ENCODE measurements at places on chromosomes 6 and 20. TPM values are rescaled to one million over a fixed set of nuclear protein-coding genes. Genes with fewer than 3 reads are reported as not detected.

- DNase-seq: no peak
These were observed 8.3 kb upstream of the HM13 start for GRCh38 chr20:31505903-31506302.

GRCh38 chr6:90079560-90080490 lies 185.6 kb downstream of the GJA10 start:
- DNase-seq: no peak

- no peak for DNase-seq
These were observed 7.2 kb upstream of the ABHD12 start for GRCh38 chr20:25397821-25398220.

DNA sequence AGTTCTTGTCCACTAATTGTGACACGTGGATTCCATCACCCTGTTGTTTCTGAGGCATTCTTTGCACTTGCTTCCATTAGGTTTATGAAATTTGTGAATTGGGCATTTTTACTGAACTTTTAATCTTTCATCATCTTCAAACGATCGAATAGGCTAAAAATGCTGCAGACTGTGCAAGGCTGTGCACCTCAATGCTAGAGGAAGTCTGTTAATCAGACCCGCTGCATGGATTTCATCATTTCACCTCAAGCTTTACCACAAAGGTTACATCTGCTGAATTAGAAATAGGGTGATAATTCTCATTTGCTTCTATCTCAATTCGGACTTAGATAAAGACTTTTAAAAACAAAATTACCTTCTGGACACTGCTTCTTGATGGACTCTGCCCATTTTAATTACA lies 27.8 kb upstream of the F13A1 start:
- DNase-seq: no peak

GRCh38 chr20:23702021-23702420 lies 13.2 kb upstream of the CST4 start:
- no peak for DNase-seq

DNA sequence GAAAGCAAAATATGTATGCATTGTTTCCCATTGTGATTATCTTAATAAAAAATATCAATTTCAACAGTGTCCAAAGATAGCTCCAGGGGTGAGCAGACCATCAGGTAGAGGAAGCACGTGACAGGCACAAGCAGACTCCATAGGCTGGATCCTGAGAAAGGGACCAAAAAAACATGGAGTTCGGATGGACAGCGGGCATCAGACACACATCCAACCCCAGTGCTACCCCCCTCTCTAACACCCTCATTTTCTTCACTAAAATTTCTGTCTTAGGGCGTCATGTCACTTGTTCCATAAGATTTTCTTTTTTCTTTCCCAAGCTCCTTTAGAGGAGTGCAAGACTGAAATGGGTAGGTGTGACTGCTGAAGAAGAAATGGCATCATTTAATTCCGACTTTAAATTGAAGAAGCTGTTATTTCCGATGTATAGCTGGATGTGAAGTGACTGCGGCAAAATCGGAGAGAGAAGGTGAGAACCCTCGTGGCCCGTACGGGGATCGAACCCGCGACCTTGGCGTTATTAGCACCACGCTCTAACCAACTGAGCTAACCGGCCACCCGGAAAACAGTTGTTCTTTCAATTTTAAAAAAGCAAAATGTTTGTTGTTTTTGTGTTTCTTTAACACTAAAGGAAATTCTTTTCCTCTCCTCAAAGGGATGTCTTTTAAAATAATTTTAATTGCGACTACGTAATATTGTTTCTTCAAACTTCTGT lies 10.3 kb upstream of the PRSS16 start:
- no peak for DNase-seq

MBOAT1 gene
- 25.0 TPM for total RNA-seq

DNA sequence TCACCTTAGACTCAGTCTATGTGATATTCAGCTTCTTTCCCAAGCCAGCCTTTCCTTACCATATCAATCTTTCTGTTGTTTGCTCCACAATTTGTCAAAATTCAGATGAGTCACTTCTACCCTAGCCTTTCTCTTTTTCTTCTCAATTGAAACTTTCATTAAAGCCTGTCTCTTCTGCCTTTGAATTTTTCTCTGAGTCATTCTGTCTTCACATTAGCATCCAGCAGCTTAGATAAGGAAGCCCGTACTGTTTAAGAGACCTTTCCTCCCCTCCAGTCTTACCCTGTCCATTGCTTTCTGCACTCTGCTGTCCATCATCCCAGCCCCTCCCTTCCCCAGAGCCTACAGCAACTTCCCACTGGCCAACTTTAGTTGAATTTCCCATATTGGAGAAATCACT lies 34.9 kb upstream of the RALGAPA2 start:
- no peak for DNase-seq

- no peak for DNase-seq
These were observed 2.2 kb downstream of the HMGA1 start for GRCh38 chr6:34238585-34239499.

DNA sequence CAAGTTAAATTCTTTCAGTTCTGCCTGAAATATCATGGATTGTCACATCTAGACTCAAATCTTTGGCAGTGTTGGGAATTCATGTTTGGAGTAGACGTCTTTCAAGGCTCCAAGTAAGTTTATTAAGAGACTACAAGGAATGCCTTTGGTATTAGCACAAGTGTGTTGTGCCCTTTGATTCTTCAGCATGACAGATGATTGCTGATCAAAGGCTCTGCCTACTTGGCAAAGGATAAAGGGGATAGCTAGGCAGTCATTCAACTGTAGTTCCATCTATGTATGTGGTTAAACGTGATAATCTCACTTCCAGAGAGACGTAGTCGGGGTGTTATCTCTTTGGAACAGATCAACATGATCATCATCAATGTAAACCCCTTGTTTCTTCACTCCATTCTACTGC lies 86.2 kb downstream of the SPTLC3 start:
- DNase-seq: no peak

LTA gene
- total RNA-seq: not detected

NHLRC1 gene
- 4.1 TPM for total RNA-seq

- no peak for DNase-seq
These were observed 76.4 kb downstream of the HMGN3 start for GRCh38 chr6:79157961-79158644.

- DNase-seq: no peak
These were observed 49.7 kb upstream of the CITED2 start for GRCh38 chr6:139423971-139424667.

GRCh38 chr6:74152096-74152675 lies 456.2 kb downstream of the CD109 start:
- DNase-seq: no peak

DNA sequence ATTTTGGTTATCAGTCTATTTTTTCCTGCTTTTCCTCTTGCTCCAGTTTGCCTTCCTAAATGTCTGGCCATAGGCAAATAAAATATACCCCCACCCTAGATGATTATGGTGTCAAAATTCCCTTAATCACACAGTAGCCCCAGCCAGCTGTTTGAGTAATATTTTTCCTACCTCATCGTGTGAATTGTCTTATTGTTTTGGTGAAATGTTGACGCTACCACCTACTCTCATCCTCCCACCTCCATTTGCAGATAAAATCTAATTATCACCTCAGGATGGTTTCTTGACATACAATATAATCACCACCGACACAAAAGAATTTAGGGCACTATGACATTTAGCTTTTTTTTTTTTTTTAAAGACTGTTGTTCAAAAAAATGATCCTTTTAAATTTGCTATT lies 44.1 kb upstream of the FUCA2 start:
- DNase-seq: no peak

RPP21 gene
- total RNA-seq: 48.3 TPM

NNAT gene
- 0.52 TPM for total RNA-seq

SLC17A2 gene
- not detected for total RNA-seq

DNA sequence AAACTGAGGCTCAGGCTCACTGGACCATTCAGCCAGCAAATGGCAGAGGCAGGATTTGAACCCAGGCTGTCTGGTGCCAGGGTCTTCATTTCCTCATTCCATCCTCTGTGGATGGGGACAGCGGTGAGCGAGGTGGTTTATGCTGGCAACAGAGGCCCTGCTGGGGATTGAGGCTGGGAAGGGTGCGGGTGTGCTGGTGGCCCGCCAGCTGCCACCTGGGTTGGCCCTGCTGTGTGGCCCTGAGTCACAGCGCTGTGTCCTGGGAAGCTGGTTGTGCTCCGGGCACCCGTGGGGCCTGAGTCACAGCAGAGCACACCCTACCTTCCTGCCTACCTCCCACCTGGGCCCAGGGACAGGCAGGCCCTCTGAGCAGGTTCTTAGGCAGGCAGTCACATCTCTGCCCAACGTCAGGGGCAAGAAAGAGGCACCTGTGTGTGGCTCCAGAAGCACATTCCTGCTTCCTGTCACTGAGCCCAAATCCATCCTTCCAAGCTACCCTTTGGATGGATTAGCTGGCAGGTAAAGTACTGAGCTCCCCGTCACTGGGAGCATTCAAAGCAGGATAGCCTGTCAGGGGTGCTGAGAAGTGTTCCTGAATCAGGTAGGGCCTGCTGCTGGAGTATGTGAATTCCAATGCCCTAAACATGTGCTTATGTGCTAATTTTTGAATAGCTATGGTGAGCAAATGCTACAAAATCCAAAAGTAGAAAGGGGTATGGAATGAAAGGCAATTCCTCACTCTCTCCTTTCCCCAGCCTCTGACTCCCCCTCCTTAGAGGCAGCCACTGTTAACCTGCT lies 53.9 kb downstream of the CEBPB start:
- no peak for DNase-seq

GRCh38 chr6:78810146-78810545 lies 57.2 kb upstream of the IRAK1BP1 start:
- no peak for DNase-seq

DNA sequence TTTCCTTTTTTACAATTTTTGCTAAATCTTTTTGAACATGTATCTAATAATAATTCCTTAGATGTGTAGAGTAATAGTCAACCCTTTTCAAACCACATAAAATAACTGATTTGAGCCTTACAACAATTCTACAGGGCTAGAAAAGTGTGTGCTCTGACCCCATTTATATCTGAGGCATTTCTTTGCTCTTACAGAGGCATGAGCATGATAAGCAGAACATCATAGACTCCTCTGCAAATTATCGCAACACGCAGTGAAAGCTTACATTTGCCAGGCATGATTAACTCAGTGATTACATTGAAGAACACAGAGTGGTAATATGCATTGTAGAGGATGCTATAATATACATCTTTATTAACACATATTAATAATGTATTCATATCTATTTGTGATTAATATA lies 120.4 kb downstream of the SIM1 start:
- DNase-seq: no peak

DNA sequence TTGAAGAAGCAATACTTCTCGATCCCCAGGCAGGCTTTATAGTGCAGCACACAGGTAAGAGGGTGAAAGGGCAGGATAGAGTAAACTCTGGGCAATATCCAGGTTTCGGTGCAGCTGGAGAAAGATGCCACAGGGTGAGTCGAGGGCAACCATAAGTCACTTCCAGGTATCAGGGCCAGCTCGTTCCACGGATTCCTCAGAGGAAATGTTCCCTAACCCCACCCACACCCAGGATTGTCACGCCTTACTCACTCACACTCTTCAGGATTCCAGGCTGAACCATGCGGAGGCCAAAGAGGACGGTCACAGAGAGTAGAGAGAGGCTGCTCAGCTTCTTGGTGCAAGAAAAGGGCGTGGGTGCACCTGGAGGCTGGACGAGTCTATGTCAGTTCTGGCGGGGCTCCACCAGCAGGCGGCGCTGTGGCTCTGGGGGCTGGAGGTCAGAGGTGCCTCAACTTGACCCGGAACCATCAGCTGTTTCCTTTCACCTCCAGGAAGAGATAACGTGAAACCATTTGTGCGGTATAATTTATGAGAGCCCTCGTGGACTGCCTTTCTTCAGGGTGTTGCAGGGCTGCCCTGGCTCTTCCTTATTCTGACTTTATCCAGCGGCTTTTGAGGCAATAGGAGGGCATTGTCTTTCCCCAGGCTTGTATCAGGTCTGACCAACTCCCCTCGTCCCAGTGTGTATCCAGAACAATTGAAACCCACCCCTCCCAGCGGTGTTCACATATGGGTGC lies 14.5 kb upstream of the WFDC12 start:
- peak; percentile 50 for DNase-seq

- peak; percentile 35 for DNase-seq
These were observed 2.1 kb downstream of the IRF4 start for GRCh38 chr6:393391-394221.

KHDC1L gene
- total RNA-seq: not detected

DNA sequence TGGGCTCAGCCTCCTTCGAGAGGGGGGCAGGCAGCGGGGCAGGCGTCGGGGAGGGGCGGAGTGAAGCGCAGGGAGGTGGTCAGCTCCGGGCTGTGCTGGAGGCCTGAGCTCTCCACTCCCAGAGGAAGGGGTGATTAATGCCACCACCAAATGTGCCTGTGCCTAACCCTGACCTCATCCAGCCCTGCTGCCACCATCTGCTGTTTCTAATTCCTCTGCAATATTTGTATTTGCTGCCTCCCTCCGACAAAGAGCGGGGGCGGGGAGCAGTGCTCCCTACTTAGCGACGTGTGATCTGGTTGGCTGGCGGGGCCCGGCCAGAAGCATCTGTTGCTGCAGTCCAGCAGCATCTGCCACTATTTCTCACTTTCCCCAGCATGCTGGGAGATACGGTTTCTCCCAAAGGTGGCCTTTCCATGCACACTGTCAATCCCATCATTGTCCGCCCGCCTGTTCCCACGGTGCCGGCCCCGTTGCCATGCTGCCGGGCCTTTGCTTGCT lies 47.0 kb downstream of the DLL1 start:
- no peak for DNase-seq

All from ureter (tissue), 1 donor.